Left ventricle myocardium superior (tissue), 1 donor: ENCODE measurements at places on chromosomes 7 and 10. TPM values are rescaled to one million over a fixed set of nuclear protein-coding genes. Genes with fewer than 3 reads are reported as not detected.

DNA sequence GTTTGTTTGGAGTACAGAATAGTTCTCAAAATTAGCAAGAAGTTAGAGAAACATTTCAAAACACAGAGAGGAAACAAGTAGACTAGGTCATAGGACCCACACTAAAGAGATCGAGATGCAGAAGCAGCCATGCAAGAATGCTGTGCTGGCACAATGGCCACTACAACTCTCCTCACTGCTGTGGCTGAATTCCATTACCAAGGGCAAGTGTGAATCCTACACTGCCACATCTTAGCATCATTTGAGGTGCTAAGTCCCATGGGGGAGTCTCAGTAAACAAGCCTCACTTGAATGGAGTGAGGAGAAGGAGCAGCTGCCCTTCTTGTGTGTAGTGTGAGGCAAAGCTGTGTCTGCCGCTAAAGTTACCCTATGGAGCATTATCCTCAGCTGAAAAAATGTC lies 56.7 kb downstream of the PCLO start:
- DNase-seq = no peak

DNA sequence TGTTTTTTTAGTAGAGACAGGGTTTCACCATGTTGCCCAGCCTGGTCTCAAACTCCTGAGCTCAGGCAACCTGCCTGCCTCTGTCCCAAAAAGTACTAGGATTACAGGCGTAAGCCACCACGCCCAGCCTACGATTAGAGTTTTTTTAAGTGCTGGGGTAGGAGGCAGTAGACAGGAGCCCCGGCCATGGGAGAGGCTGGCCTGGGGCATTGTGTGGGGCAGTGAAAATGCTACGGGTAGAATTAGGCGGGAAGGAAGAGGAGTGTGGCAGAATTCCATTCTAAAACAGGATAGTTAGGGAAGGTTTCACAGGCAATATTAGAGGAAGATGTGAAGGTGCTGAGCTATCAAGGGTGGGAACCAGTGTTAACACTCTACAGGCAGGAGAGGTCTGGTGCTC lies 31.3 kb upstream of the FXYD4 start:
- DNase-seq = no peak

NRCAM gene
- total RNA-seq = 0.62 TPM

PGAM2 gene
- total RNA-seq = 967 TPM
